ENCODE measurements at places on chromosomes 11 and 22.
A peak's percentile ranks its signal among the peaks of the same experiment; 100 is the strongest.

GRCh38 chr22:42199025-42199424 lies 68.4 kb upstream of the CYP2D6 start:
- DNase-seq: no peak

DNA sequence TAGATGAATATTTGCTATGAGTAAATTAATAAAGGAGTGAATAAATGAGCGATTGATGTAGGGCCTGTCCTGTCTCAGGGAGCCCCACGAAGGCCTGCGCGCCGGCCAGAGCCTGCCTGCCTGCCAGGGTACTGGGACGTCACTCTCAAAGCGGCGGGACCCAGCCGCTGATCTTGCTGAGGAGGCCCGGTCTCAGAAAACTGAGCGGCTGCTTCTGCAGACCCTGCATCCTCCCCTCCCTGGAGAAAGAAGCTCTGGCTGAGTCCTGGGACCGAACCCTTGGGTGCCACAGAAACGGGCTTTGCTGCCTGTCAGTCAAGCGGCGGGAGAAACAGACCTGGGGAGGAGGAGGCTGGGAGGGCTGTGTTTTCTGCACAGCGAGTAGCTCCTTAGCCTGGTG lies 91.6 kb upstream of the B3GAT1 start:
- no peak for DNase-seq

- peak; percentile 71 for DNase-seq
Measured at GRCh38 chr11:250740-251299, 14.0 kb downstream of the PSMD13 start.

DNA sequence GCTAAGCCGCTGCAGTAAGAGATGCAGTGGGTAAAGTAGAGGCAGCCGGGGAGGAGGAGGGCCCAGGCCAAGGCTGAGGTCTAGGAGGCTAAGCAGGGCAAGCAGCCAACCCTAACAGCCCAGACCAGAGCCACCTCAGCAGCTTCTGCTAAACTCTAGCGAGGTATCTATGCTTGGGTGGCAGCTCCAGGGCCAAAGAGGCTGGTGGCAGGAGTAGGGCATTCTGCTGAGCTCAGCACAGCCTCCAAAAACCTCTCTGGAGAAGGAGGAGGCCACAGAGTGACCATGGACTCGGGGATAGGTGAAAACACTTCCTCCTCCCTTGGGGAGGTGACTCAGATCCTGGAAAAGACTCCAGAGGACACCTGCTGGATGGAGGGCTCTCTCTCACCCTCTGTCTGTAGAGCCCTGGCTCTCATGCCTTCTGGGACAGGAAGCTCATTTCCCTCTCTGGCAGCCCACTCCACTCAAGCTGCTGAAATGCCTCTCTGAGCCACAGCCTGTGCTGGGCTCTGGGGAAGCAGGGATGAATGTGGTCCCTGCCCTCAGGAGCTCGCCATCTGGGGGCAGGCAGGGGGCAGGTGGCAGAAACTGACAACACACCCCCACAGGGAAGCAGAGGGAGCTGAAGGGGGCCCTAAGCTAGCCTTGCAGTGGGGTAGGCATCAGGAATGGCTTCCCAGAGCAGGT lies 16.5 kb upstream of the TPBGL start:
- DNase-seq: no peak

DNA sequence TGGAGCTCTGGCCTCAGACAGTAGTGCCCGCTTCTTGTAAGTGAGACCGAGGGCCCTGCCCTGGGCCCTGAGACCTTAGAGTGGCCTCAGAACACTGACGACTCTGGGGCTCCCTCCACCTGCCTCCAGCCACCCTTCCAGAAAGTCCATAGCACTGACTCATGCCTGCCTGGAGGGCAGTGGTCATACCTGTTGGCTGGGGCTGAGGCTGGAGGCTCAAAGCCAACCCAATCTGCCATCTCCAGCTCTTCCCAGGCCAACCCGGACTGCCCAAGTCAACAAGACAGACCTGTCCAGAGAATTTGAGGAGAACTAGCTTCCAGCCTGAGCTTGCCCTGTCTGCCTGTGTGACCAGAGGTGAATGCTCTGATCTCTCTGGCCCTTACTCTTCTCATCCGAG lies 66.9 kb upstream of the TTLL12 start:
- DNase-seq: no peak

- no peak for DNase-seq
Measured at GRCh38 chr11:94526645-94527438, 14.6 kb downstream of the C11orf97 start.

DNA sequence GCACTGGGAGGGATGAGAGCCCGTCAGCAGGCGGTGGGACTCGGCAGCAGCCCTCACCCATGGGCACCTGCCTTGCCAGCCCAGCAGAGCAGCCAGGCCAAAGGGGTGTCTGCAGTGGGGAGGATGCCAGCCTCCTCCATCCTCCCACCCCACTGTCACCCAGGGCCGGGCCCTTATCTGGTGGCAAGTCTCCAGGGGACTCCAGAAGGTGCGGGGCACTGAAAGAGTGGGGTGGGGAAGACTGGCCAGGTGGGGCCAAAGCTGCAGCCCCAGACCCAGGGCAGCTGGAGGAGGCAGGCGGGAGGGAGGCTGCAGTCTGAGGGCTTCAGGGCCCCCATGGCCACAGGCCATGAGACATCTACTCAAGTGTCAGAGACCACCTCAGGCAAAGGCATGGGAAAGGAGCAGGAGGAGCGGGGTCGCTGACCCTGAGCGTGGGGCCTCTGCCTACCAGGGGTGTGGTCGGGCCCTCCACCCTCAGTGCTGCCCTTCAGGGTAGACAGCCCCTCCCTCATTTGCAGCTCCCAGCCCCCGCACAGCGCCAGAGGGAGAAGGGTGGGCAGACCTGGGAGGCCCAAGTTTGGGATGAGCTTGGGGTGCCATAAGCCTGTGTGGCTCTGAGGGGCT lies 3.5 kb downstream of the DGCR6L start:
- DNase-seq: no peak

Measured in activated CD4-positive, alpha-beta T cell treated with anti-CD3 and anti-CD28 coated beads, Interleukin-2, amount 50 U/mL, for 24 hours (primary cell).